ENCODE measurements at places on chromosomes 12 and 14.

GRCh38 chr14:94897561-94897960 is 127.6 kb upstream of the GSC start:
- DNase-seq: no peak

DNA sequence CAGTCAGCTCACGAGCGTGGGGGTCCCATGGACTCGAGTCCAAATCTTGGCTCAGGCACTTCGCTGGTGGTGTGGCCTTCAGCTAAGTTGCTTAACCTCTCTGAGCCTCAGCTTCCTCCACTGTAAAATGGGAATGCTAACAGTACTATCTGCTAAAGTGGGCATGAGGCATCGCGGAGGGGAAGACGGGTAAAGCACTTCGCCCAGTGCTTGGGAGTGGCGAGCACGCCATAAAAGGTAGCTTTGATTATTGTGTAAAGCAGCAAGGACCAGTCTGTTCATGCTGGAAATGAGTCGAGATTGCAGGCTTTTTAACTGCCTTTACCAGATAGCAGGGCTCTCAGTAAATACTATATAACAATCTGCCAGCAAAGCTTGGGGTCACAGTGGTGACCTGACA is 24.5 kb downstream of the HRK start:
- DNase-seq: no peak

DNA sequence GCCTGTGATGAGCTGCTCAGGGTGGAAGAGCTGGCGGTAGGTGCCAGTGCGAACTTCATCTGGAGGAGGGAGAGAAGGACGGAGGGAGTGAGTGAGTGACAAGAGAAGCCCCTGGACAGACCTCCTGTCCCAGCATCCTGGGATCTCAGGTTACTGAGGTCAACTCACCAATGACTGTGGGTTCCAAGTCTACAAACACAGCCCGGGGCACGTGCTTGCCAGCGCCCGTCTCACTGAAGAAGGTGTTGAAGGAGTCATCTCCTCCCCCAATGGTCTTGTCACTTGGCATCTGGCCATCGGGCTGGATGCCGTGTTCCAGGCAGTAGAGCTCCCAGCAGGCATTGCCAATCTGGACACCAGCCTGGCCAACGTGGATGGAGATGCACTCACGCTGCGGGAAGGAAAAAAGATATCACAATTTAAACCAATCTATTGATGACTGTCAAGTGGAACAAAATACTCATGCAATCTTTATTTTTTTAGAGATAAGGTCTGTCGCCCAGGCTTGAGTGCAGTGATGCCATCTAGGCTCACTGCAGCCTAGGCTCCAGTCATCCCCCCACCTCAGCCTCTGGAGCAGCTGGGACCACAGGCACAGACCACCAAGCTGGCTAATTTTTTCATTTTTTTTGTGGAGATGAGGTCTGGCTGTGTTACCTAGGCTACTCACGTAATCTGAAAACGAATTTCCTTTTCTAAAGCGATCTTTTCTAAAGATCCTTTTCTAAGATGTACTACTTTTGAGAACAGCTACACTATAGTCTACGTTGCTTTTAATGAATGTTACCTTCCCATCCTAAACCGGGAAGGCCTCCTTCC is 1.7 kb downstream of the TUBA1B start:
- no peak for DNase-seq

DNA sequence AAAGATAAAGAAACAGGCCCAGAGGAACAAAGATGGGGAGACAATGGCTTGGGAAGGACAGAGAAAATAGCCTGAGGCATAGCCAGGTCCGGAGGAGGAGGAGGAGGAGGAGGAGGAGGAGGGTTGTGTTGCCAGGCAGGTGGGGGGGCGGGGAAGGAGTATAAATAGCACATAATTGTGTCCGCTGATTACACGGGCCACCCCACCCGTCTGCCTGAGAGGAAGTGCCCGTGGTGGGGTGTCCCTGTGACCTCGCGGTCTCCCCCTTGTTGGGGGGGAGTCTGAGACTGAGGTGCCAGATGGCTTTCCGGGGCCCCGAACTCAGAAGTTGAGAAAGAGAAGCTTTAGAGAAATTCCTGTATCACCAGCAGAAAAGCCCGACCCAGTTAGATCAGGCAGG is 1.9 kb upstream of the SP7 start:
- no peak for DNase-seq

DNA sequence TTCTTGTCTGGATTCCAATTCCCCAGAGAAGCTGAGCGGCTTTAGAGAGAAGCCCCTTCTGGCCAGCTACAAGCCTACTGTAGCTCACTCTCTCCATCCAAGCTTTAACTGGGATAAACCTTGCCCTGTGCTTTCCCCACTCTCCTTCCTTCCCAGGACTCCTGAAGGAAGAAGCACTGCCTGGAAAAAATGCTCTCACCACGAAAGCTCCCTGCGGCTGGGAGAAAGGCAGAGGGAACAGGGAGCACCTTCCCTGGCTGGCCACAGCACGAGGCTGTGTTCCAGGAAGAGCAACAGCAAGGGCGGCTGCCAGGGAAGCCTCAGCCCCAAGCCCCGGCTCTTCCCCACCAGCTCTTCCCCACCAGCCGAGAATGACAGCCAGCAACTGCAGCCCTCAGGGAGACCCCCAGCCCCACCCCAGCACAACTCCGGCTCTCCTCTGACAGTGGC is 40.8 kb upstream of the PNMA1 start:
- DNase-seq: no peak

DNA sequence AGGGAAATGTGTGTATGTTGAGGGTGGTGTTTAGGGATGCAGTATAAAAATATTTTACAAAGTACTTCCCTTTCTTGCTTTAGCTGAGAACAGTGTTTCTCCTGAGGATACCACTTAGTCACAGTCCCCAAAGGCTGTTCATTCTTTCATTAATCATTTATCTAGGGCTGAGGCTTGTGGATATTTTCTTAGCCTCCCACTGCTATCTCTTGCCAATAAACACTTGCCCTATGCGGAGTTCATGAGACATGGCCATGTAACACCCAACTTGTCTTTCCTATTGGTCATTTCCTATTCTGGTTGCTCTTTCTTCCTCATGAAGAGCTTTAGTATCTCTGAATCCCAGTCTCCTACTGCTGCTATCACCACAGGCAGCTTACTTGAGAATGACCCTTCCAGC is 75.1 kb downstream of the ETNK1 start:
- DNase-seq: no peak

GRCh38 chr12:39772821-39773259 is 153.2 kb upstream of the ABCD2 start:
- no peak for DNase-seq

- DNase-seq: no peak
Observed at GRCh38 chr12:114245555-114245954, 160.4 kb downstream of the TBX5 start.

DNA sequence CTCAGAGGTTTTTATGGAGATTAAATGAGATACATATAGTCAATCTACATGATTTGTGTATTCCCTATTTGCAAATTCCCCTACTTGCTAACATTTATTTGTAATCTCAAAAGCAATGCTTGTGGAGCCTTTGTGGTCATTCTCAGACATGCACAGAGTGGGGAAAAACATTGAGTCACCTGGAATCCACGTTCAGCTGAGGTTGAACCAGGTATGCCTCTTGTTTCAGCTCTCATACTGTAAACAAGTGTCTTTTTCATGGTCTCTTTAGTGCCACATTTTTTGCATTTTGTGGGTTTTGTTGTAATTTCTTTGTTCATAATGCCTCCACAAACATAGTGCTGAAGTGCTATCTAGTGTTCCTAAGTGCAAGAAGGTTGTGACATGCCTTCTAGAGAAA is 181.9 kb downstream of the BCAT1 start:
- DNase-seq: no peak

GRCh38 chr14:76375947-76376404 is at the start of gene ESRRB:
Gene ESRRB, plus strand, starts transcription at chr14:76376137. Its CDS starts 265 bp downstream, at chr14:76376402.
- no peak for DNase-seq

GRCh38 chr14:100765296-100765695 is 38.6 kb downstream of the DLK1 start:
- DNase-seq: no peak

- DNase-seq: no peak
Observed at GRCh38 chr12:9740106-9740750, 7.3 kb upstream of the CLECL1 start.

- no peak for DNase-seq
Observed at GRCh38 chr12:11688379-11688778, 38.9 kb downstream of the ETV6 start.

DNA sequence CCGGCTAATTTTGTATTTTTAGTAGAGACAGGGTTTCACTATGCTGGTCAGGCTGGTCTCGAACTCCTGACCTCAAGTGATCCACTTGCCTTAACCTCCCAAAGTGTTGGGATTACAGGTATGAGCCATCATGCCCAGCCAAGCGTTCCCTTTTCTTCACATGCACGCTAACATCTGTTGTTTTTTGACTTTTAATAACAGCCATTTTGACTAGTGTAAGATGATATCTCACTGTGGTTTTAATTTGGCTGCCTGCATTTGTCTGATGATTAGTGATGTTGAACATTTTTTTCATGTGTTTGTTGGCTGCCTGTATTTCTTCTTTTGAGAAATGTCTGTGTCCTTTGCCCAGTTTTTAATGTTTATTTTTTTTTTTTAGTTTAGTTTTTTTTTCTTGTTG is 10.2 kb upstream of the YARS2 start:
- DNase-seq: no peak

DNA sequence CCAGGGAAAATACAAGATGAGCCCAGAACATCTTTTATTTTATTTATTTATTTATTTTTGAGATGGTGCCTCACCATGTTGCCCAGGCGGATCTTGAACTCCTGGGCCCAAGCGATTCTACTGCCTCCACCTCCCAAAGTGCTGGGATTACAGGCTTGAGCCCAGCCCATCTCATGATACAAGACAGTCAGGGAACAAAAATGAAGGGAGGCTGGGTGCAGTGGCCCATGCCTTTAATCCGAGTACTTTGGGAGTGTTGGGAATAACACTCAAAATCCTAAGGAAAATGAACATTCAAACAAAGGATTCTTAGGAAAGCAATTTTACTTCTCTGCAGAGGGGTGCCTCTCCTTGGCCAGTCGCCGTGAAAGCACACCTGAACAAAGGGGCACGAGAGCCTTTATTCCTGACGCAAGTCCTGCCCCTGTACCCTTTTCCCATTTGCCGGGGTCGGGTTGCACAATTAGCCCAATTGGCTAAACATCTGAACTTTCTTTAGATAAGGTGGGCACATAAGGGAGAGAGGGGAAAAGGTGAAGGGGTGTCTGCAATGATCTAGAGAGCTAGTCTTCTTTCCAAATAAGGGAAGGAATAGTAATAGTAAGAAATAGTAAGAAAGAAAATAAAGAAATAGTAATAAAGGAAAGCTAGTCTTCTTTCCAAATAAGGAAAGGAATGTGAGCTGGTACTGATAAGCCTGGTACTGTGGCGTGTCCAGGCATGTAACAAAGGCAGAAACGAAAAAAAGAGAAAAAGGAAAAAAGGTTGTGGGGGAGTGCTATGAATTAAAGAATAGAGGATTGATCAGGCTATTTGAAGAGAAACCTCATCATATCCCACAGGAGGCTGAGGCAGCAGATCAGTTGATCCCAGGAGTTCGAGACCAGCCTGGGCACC is 13.4 kb downstream of the NCAPD2 start:
- DNase-seq: no peak

GRCh38 chr14:23217032-23218020 is 20.4 kb upstream of the RNF212B start:
- DNase-seq: no peak

GRCh38 chr12:97118796-97119375 is 211.8 kb downstream of the NEDD1 start:
- no peak for DNase-seq

GRCh38 chr14:22448905-22449599 is 140.0 kb downstream of the DAD1 start:
- no peak for DNase-seq

- no peak for DNase-seq
Observed at GRCh38 chr12:48160807-48161206, 3.5 kb upstream of the ASB8 start.

DNA sequence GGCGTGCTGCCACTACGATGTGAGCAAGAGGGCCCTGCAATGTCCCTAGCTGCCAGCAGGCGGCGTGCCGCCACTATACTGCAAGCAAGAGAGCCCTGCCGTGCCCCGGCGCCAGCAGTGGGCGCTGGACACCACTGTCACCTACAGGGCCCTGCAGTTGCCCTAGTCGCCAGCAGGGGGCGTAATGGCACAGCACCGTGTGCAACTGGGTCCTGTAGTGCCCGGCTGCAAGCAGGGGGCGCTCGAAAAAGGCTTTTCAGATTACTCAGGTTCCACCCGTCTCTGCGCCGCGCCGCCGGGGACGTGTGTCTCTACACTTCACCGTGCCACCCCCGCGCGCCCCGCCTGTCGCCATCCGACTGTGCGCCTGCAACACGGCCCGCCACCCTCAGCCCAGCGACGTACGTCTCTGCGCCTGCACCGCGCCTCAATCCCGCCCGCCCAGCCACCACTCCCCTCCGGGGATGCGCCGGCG is 1356.9 kb downstream of the TMEM121 start:
- no peak for DNase-seq

DNA sequence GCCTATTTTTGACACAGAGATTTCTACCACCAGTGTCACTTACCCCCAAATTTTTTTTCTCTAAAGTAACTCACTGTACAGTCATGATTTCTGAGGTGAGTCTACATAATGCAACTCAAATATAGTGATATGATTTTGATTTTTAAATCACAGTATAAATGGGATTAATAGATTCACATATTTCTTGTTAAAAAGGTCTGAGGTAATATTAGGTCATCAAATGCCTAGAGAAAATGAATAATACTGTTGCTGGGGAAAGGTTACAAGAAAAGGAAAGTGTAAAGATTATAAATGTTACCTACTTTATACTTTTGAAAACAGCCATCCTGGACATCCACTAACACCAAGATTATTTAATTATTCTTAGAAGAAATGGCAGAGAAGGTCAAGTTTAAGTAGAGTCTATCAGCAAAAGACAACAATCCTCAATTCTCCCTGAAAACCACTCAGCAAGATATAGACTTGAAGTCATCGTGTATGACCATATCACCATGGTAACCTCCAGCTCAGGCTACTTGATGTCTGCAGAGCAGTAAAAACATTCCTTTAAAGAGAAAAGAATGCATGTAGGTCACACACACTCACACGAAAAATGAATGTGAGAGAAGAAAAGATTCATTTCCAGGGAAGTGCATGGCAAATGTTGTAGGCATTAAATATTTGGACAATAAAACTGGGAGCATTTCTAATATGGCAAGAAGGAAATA is 58.7 kb downstream of the CCDC59 start:
- DNase-seq: no peak

DNA sequence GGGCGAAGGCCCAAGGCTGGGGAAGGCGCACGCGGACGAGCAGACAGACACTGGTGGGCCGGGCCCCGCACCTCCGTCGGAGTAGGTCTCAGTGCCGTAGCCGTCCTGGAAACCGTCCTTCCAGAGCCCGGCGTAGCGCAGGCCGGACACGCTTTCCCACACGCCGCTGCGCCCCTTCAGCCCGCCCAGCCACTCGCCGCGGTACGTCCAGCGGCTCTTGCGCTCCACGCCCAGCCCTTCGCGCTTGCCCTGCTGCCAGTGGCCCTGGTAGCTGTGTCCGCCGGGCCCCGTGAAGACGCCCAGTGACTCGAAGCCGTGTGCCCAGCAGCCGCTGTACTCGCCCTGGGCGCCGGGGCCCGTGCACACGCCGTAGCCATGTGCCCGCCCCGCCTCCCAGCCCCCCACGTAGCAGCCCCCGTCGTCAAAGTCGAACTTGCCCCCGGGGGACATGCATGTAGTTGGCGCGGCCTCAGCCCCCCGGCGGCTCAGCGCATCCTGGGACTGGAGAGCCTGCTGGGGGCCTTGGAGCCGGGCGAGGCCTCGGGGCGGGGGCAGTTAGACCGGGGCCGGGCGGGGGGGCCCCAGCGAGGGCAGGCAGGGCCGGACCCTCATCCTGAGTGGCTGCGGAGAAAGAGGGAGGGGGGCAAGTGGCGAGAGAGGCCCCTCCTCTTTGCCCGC is 1.4 kb downstream of the JPH4 start:
- no peak for DNase-seq
